ENCODE measurements at places on chromosomes 3 and 15. TPM values are rescaled to one million over a fixed set of nuclear protein-coding genes. Genes with fewer than 3 reads are reported as not detected.

Gene LIPC
- not detected for total RNA-seq

DNA sequence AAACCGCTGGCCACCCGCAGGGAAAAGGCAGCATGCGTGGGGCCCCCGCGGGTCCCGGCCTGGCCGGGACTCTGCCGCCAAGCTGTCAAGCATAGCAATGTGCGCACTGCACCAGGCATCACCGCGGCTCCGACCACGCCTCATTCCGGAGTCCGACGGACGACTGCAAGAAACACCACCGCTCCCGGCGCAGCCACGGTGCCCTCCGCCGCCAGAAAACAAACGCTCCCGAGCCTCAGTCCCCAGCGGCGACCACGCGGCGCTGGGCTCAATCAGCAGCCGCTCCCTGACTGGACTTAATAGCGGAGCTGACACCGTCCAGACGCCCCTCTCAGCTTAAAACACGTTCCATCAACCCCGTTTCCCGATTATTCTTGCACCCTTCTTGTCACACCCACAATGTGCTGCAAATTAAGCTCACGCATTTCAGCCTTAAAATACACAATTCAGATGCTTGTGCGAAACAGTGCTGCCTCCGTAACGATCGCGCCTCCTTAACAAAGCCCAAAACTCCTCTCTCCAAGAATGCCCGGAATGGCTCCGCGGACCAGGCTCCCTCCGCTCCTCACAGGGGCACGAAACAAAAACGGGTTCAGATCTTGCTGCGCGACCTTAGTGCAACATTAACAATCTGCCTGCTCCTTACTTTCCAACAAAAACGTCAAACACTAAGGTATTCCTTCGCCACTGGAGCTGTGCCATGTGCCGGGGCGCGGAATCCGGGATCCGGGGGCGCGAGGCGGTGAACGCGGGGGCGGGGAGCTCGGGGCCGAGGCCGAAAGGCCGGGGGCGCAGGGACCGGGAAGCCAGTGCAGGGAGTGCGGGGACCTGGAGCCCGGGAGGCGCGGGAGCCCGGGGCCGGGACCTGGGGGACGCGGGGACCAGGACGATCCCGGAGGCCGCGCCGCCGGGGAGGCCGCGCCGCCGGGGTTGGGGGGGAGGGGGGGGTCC lies 655 bp downstream of the CYFIP1 start:
- peak overlapping the region; percentile 98 for H3K4me3 ChIP-seq
- H3K4me1 ChIP-seq, result peaks cover 17% of the 10 kb centered on the region
- no peaks in the 10 kb centered on the region for H3K36me3 ChIP-seq

GRCh38 chr3:158350971-158351370 lies 220.0 kb upstream of the MLF1 start:
- no peaks in the 10 kb centered on the region for H3K36me3 ChIP-seq
- no peak overlapping the region for H3K27ac ChIP-seq
- no peak for DNase-seq

Gene STRC
- 0.30 TPM for total RNA-seq

DNA sequence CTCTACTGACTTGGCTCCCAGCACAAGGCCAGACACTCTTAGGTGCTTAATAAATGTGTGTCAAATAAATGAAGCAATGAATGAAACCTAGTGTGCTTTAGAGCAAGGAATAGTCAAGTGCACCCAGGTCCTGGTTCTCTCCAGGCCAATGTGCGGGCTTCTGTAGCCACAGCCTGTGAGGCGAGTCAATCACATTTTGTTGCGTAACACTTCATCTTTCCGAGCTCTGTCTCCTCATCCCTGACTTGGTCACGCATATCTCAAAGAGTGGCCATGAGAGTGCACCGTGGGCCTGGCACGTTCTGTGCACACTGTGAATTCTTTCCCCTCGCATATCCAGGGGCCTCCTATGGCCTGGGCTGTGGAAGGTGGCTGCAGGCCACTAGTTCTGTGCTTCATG lies 11.4 kb upstream of the SH3GL3 start:
- no peak for DNase-seq
- H3K36me3 ChIP-seq, result no peaks in the 10 kb centered on the region
- peaks cover 6% of the 10 kb centered on the region for H3K4me1 ChIP-seq
- no peak overlapping the region for H3K27ac ChIP-seq
- H3K27me3 ChIP-seq, result peaks cover 22% of the 10 kb centered on the region

GRCh38 chr3:4850928-4851265 lies 128.3 kb upstream of the BHLHE40 start:
- peaks cover 6% of the 10 kb centered on the region for H3K4me1 ChIP-seq
- no peak overlapping the region for H3K27ac ChIP-seq
- no peaks in the 10 kb centered on the region for H3K27me3 ChIP-seq

DNA sequence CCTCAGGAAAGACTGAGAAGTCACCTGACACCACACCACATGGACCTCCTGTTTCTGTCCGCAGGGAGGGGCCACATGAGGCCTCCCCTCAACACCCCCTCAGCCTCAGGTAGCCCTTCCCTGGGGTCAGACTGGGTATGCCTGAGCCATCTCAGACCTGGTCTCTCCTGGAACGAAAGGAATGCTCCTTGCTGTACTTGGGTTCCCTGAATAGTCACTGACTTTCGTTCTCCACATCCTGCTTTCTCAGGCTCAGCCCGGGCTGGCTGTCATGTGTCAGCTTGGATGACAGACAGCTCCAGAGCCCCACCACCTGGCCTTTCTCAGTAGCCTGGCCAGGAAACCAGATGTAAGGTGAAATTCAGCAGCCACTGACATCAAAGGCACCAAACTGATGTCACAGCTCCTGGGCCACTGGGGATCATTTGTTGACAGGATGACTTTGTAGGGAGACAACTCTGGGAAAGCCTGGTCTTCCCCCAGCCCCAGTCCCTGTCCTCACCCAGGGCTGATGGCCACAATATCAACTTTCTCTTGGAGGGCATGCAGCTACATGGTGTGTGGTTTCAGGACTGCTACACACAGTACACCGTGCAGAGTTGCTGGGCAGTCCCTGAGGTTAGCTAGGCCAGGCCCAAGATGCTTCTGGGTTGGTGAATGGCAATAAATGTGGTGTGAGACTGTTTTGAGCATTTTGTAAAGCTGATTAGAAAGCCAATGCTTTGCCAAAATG lies 141.4 kb upstream of the MRPS22 start:
- H3K4me3 ChIP-seq, result no peak overlapping the region
- H3K4me1 ChIP-seq, result peaks cover 4% of the 10 kb centered on the region
- no peaks in the 10 kb centered on the region for H3K27me3 ChIP-seq
- no peaks in the 10 kb centered on the region for H3K36me3 ChIP-seq

DNA sequence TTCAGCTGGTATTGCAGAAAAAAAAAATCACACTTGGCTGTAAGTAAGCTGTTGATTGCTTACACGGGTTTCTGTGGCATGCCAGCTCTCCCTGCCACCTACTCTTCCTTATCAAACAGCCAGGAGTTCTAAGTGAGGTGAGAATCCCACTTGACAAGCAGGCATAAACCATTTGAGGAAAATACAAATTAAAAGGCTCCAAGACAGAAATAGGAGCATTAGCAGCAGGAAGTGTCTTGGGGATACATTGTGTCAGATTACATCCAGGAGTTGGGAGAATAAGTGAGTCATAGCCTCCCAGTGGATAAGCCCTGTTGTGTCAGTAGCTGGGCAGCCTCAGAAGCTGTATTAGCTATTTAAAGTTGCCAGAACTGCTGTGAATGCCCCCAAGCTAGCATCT lies 256.0 kb downstream of the CNTN4 start:
- H3K27me3 ChIP-seq, result no peaks in the 10 kb centered on the region
- H3K27ac ChIP-seq, result peak overlapping the region; percentile 66
- H3K4me3 ChIP-seq, result no peak overlapping the region
- DNase-seq, result no peak
- H3K36me3 ChIP-seq, result no peaks in the 10 kb centered on the region
- H3K4me1 ChIP-seq, result peaks cover 18% of the 10 kb centered on the region

Gene MELTF
- 1.9 TPM for total RNA-seq

GRCh38 chr3:43248185-43248583 lies 38.2 kb upstream of the SNRK start:
- no peak for DNase-seq
- H3K4me1 ChIP-seq, result peaks cover 2% of the 10 kb centered on the region
- H3K4me3 ChIP-seq, result no peak overlapping the region
- no peak overlapping the region for H3K27ac ChIP-seq
- H3K27me3 ChIP-seq, result peaks cover 71% of the 10 kb centered on the region

Gene BTLA
- not detected for total RNA-seq

GRCh38 chr3:186083746-186084145 lies 25.1 kb downstream of the ETV5 start:
- no peaks in the 10 kb centered on the region for H3K4me1 ChIP-seq
- no peak overlapping the region for H3K4me3 ChIP-seq
- H3K36me3 ChIP-seq, result peaks cover 36% of the 10 kb centered on the region
- DNase-seq, result no peak

DNA sequence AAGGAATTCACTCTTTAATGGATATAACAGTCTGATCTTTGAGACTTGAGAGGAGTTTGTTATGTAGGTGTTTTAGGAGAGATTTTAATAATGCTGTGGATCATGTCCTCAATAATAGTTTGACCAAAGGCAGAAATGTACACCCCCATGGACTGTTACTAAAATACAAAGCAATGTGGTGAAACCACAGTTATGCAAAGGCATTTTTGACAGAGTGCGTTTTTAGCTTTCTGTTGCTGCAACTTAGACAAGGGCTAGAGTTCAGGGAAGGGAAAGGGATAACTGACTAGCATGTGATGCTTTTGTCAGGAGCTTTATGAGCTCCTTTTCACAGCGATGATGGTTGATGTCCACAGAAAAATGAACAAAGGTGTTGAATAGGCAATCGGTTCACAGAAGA lies 3.6 kb upstream of the STARD5 start:
- H3K27me3 ChIP-seq, result peaks cover 11% of the 10 kb centered on the region
- no peaks in the 10 kb centered on the region for H3K36me3 ChIP-seq

DNA sequence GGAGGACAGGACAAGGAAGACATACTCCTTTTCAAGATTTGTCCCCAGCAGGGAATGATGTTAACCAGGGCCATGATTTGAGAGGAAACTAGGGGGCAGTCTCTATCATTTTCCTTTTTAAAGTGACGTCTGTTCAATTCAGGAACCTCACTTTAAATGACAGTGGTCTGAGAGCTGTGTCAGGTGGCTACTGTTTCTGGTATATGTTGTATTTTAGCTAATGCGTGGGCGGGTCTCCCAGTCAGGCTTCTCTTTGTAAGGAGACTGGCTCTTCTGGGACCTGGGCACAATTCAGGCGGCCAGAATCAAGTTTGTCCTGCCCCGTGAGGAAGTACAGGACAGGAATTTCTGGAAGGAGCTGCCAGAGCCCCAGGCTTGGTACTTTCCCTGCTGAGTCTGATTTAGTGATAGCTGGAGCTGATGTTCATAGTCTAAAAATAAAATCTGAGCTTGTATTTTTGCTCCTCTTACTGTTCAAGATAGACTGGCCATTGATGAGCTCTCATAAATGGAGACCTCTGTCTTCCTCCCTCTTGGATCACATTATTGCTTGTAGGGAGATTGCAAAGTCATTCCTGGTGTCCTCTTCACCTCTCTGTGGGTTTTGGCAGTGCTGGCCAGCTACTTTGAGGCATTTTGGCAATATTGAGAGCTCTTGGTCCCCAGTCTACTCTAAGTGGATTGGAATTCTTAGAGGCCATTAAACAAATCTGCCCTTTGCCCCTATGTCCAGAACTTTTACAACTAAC lies 25.6 kb downstream of the SQOR start:
- peak overlapping the region; percentile 50 for H3K27ac ChIP-seq
- H3K36me3 ChIP-seq, result peaks cover 4% of the 10 kb centered on the region
- H3K27me3 ChIP-seq, result no peaks in the 10 kb centered on the region
- peaks cover 9% of the 10 kb centered on the region for H3K4me1 ChIP-seq

DNA sequence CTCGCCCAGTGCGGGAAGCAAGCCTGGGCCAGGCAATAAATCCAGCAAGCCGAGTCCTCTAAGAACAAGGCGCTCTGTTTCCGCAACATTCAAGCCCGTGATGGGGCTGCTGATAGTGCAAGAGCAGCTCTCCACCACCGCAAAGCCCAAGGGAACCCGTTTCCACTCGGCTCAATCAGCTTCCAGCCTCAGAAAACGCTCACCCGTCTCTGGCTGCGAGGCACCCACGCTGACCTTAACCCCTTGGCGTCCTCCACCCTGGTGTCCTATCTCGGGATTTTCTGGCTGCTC lies 17.8 kb downstream of the SPATA12 start:
- no peaks in the 10 kb centered on the region for H3K36me3 ChIP-seq
- H3K4me3 ChIP-seq, result peak overlapping the region; percentile 68
- DNase-seq, result no peak
- no peak overlapping the region for H3K27ac ChIP-seq
- peaks cover 20% of the 10 kb centered on the region for H3K27me3 ChIP-seq

GRCh38 chr3:189304465-189305351 lies 132.9 kb downstream of the TPRG1 start:
- no peak for DNase-seq
- H3K36me3 ChIP-seq, result no peaks in the 10 kb centered on the region
- peak overlapping the region; percentile 95 for H3K27ac ChIP-seq
- peak overlapping the region; percentile 1 for H3K4me3 ChIP-seq
- peaks cover 62% of the 10 kb centered on the region for H3K4me1 ChIP-seq

Gene TMEM108
- total RNA-seq, result 3.7 TPM

Gene GCSAM
- not detected for total RNA-seq

DNA sequence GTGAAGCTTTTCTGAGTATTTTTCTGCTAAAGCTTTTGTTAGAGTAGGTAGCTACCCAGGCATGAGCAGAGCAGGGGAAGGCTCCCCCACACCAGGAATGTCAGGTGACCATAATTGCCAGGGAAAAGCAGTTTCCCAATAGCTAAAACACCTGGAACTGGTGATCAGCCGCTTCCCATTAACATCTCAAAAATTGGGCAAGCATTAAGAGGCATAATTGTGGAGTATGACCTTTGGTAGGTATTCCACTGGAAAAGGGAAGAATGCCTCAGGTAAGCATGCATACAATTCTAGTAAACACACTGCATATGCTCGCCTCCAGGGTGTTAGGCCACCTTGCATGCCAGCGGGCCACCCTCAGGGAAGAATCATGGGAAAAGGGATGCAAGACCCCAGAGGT lies 84.5 kb downstream of the CCR1 start:
- H3K36me3 ChIP-seq, result no peaks in the 10 kb centered on the region
- peaks cover 9% of the 10 kb centered on the region for H3K4me1 ChIP-seq
- no peak for DNase-seq
- peaks cover 8% of the 10 kb centered on the region for H3K27me3 ChIP-seq

- peak overlapping the region; percentile 53 for H3K27ac ChIP-seq
- H3K4me3 ChIP-seq, result no peak overlapping the region
- no peaks in the 10 kb centered on the region for H3K27me3 ChIP-seq
- H3K36me3 ChIP-seq, result peaks cover 8% of the 10 kb centered on the region
Measured at GRCh38 chr15:48722764-48723661, 77.5 kb upstream of the FBN1 start.

All from osteocyte (in vitro differentiated cells).